ENCODE measurements at places on chromosomes 2 and 18. TPM values are rescaled to one million over a fixed set of nuclear protein-coding genes. Genes with fewer than 3 reads are reported as not detected.

DNA sequence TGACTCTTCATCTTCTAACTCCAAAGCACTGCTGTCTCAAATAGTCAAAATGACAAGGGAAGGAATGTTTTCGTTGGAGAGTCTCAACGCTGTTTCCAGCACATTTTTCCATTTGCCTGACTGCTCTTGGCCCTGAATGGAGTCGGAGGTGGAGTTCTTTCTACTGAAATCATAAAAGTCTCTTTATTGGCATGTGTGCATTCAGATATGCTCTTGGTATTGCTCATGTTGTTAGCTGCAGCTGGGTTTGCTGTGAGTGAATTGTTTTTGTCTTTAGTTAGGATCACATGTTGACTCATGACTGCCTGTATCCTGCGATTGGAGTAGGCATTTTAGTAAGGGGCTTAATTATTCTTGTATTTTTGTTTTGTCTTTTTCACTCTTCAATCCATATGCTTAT, 16.8 kb downstream of the TMEM17 start:
- DNase-seq, result no peak

- DNase-seq, result no peak
These were observed 12.5 kb downstream of the GRP start for GRCh38 chr18:59232309-59233016.

ANKRD30B gene
- total RNA-seq, result 1.1 TPM

DNA sequence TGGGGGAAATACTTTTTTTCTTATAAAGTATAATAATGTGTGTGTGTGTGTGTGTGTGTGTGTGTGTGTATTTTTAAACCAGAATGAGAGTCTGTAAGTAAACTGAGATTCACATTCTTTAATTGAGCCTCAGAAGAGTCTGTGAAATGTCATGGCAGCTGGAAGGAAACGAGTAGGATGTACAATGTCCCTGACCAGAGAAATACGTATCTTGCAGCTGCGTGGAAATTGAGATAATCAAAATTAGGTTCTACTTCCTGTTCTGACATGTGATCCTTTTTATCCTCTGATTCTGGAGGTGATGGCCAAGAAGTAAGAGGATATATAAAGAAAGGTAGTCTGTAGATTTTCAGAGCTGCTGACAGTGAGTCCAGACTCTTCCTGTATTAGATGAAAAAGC, 50.0 kb downstream of the SH3RF3 start:
- no peak for DNase-seq

EFR3B gene
- total RNA-seq, result 0.34 TPM

DNA sequence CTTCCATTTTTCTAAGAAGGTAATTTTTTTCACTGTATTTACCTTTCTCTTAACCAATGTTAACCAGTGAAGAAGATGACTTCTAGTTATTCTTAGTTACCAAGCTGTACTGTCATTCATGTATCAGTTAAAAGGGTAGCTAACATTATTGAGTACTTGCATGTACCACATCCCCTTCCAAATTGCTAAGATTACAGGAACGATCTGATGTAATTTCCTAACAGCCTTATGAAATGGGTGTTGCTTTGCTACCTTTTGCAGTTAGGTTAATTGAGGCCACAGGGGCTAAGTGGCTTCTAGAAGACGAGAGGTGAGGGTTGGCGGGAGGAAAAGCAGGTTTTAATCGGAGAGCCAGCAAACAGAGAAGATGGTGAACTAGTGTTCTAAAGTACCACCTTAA, 1.8 kb upstream of the SULT6B1 start:
- no peak for DNase-seq

FAM237A gene
- not detected for total RNA-seq

GRCh38 chr18:47250391-47251046, 941 bp downstream of the SKOR2 start:
- no peak for DNase-seq

DNA sequence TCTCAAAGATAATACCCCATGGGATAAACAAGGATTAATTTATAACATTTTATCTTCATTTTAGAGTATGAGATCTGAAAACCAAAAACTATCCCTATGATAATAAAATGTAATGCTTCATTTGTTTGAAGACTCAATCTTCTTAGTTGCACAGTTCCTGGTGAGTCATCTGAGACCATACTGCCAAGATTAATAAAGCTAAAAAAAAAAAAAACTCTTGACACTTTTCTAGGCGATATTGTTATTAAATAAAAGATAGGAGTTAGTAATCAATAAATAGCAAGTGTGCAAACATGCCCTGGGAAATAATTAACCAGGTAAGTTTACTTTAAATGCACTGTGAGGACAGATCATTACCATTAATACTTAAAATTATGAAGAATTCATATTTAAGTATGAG, 83.9 kb downstream of the RPE start:
- peak; percentile 35 for DNase-seq

Measured in LHCN-M2 (cell line).